ENCODE measurements at places on chromosomes 16 and 17.

GRCh38 chr16:10040136-10041080, 141.8 kb downstream of the GRIN2A start:
- DNase-seq: no peak

- peak; percentile 64 for DNase-seq
These were observed 12.3 kb downstream of the GLIS2 start for GRCh38 chr16:4328046-4328781.

DNA sequence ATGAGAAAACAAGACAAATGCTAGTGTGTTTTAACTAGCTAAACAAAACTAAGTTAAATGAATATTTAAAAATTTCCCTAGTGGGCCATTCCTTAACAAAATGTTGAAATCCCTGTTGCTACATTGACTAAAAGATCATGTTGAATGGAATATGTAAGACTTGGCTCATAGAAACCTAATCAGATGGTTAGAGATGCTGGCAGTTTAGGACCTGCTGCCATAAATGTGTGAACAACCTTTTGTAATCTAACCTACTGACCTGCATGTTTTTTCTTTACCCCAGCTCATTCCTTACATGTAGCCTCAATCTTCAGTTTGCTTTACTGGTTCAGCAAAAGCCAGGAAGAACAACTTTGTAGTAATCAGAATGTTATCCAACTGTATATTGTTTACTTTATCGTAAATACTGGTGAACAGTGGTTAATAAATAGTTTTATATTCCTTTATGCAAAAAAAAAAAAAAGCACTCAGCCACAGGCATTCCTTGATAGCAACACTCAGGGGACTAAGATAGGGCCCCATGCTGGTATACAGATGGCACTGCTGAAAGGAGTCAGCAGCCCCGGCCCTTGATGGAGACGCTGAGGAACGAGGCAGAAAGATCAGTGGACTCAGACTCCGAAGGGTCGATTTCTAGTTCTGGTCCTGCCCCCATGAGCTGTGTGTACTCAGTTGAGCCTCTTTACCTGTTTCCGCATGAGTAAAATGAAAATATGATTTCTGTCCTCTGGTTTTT, 78.2 kb downstream of the MARF1 start:
- DNase-seq: no peak

- DNase-seq: no peak
These were observed 1.2 kb downstream of the TBX2 start for GRCh38 chr17:61400717-61401388.

GRCh38 chr17:48644159-48644558, 18.0 kb upstream of the HOXB9 start:
- no peak for DNase-seq

DNA sequence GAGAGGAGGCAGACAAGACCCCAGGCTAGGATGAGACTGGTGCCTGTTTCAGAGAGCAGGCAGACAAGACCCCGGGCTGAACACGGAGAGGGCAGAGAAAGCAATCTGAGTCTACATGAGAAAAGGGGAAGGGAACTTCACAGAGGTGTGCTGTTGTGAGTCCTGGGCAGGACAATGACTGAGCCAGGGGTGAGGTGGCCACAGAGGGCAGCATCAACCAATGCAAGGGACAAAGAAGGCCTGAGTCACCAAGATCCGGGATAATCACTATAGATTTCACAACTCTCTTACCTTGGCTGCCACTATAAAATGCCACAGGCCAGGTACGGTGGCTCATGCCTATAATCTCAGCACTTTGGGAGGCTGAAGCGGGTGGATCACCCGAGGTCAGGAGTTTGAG, 89.0 kb downstream of the SLC39A11 start:
- no peak for DNase-seq

GRCh38 chr16:19517424-19518089, 4.3 kb downstream of the GDE1 start:
- DNase-seq: no peak

DNA sequence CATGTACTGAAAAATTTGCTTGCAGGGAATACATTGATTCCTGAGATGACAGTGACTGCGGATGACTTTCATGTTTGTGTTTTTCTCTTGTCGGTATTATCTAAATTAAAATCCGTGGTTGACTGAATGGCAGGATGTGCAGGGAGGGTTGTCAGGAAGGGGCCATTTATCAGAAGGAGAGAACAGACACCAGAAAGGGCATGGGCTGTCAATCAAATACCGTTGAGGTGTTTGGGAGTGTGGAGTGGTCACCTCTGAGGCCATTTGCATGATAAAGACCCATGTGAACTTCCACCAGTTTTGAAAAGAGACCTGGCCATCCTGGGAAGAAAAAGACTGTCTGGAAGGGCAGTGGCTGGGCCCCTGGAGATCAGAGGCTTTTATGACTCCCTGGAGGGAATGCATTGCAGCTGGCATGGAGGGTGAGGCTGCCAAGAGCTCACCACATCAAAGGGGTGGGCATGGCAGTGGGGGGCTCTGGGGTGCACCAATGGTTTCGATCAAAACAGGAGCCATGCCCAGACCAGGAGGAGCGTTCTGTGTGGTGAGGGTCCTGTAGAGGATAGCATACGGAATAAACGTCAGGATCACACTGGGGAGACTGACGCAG, 67.1 kb downstream of the CYLD start:
- no peak for DNase-seq

DNA sequence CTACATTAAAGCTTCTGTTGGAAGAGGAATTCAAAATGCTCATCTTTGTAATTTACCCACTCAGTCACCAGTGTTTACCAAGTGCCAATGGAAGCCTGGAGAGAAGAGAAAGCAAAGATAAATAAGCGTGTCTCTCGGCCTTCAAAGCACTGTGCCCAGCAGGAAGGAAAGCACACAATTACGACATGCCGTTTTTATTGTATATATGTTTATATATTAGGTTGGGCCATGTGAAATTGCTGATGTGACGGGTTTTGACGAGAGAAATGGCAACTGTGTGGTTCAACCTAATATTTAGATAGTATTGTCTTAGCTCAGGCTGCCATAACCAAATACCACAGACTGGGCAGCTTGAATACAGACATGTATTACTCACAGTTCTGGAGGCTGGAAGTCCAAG, 79.3 kb upstream of the HSBP1 start:
- DNase-seq: no peak

DNA sequence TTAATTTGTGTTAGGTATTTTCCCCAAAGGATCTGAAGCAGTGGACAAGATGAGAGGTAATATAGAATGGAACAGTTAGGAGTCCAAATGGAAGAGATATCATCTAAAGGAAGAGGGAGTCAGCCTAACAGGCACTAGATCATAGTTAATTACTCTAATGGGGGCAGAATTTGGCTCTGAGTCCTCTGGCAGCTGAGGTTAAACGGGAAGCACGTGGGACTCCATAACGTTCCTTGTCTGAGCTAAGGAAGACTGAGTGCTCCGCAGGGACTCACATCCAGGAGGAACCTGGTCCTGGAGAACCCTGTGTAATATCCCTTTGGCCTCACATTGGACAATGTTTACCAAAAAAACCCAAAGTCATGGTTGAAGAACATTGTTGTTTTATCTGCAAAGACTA, 46.6 kb upstream of the TEX2 start:
- no peak for DNase-seq

GRCh38 chr16:25721439-25721838, 29.7 kb downstream of the HS3ST4 start:
- DNase-seq: no peak

- peak; percentile 61 for DNase-seq
These were observed 14.0 kb upstream of the ELAC2 start for GRCh38 chr17:13031718-13032350.

DNA sequence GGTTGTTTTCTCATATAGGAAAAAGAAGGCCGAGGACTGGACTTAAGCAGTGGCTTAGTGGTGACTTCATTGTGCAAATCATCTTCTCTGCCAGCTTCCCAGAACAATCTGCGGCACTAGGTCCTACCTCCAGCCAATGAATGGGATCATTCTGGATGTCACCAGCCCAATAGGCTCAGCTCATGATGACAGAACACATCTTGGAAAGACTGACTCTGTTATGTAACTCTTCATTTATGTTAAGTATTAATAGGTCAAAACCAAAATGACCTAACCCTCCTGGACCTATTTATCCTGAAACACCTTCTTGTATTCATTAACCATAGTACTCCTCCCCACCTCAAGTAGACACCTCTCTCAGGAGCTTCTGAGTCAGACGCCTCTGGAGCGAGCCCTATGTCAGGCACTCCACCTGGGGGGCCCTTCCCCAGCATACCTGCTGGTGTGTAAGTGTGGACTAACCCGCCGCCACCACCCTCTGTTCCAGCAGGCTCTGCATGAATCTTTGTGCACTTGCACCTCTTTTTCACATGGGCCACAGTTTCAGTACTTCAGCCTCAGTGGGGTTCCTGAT, 7.2 kb downstream of the ARL2BP start:
- no peak for DNase-seq

- no peak for DNase-seq
These were observed 131.5 kb upstream of the MON1B start for GRCh38 chr16:77059446-77059845.

DNA sequence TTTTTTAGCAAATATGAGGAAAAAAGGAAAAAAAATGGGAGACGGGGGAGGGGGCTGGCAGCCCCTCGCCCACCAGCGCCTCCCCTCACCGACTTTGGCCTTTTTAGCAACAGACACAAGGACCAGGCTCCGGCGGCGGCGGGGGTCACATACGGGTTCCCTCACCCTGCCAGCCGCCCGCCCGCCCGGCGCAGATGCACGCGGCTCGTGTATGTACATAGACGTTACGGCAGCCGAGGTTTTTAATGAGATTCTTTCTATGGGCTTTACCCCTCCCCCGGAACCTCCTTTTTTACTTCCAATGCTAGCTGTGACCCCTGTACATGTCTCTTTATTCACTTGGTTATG, 1.2 kb upstream of the TMEM88 start:
- DNase-seq: no peak

DNA sequence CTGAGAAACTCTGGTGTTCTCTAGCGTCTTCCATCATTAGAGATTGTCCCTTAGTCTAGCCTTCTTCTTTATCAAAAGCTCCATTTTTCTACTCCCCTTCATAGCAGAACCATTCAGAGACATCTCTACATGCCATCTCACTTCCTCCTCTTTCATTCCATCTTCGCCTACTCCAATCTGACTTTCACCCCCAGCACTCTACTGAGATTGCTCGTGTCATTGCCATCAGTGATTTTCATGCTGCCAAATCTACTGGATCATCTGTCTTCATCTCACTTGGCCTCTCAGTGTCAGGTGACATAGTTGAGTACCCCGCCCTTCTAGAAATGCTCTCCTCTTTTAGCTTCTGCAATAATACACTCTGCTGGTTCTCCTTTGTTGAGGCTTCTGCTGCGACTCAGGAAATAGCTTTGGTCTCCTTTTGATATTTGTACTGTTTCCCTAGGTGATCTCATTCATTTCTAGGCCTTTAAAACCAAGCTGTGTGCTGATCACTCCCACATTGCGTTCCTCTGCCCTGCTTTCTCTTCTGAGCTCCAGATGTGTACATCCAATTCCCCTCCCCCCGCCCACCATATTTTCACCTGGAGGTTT, 119.1 kb downstream of the FTO start:
- peak; percentile 18 for DNase-seq

DNA sequence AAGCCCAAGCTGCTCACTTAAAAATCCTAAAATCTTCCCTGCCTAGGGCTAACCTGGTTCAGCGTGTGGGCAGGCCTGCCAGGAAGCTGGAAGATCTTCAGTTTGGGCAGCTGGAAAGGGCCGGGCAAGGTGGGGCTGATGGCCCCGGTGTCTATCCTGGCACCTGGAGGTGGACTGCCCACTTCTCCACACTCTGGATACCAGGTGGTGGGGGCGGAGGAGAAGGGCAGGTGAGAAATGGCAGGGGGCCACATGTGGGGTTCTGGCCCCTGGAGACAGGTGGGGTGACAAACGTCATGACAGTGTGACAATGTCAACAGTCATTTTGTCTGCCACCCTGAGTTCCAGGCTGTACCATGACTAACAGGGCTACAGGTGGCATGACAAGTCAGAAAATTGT, 78.5 kb upstream of the C16orf82 start:
- DNase-seq: no peak

GRCh38 chr16:4489030-4489429, 12.8 kb downstream of the HMOX2 start:
- no peak for DNase-seq

DNA sequence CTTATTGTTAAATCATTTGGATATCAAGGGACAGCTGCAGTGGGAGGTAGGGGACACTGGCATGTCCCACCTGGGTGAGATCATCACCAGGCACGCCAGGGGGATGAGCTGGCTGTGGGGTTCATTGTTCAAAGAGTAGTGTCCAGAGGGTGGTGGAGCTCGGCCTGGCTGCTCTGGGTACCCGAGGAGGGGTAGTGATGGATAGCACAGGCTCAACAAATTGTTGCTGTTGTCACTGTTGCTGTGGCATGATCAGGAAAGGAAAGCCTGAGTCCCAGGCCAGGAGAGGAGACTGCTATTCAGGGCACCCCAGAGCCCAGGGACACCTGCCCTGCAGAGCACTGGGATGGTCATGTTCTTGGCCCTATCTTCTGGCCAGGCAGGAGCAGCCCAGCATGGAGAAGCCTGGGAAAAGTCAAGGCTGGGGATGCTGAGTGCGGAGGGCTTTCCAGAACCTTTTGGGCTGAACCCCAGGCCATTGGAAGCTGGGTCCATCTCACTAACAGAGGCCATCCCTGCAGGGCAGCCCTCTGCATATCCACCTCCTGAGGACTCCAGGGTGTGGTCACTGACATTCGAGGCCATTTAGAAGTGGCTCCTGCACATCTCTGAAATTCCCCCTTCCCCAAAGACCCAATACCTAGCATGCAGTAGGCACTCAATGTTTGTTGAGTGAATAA, 12.1 kb downstream of the BEAN1 start:
- DNase-seq: no peak

DNA sequence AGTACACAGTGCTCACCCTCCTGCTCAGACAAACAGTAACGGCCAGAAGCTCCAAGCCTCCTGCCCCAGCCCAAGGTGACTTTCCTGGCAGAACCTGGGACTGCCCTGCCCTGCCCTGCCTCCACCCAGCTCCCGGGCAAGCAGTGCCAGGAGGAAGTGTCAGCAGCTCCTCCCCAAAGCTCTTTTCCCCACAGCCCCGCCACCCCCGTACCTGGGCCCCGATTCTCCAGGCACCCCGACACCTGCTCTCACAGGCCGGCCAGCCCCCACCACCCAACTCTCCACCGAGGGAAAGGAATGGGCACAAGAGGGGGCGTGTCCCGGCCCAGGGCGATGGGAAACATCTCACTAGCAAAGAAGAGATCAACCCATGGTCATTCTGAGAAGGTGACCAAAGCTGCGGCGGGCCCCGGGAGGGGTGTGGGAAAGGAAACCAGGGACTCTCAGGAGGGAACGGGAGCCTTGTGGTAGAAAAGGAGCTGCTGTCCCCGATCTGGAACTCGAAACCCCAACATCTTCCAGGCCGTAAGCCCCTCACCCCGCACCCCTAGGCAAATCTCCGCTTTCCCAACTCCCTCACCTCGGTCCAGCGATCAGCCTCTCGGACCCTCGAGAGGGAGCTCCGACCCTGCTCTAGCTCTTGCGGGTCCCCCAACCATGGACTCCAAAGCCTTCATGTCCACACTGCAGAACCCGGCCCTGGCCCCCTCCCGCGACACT, 1.2 kb downstream of the BCAR1 start:
- DNase-seq: no peak

- DNase-seq: no peak
These were observed 1.9 kb downstream of the PCGF2 start for GRCh38 chr17:38746004-38746848.

GRCh38 chr16:22847100-22847499, 33.1 kb downstream of the HS3ST2 start:
- no peak for DNase-seq

Data from CD4-positive, alpha-beta T cell treated with Interleukin-17A for 4 hours (primary cell).